OCI-LY7 (cell line): ENCODE measurements at places on chromosomes 16 and 17.

- no peak for DNase-seq
These were observed 29.2 kb downstream of the GNA13 start for GRCh38 chr17:65027305-65027704.

DNA sequence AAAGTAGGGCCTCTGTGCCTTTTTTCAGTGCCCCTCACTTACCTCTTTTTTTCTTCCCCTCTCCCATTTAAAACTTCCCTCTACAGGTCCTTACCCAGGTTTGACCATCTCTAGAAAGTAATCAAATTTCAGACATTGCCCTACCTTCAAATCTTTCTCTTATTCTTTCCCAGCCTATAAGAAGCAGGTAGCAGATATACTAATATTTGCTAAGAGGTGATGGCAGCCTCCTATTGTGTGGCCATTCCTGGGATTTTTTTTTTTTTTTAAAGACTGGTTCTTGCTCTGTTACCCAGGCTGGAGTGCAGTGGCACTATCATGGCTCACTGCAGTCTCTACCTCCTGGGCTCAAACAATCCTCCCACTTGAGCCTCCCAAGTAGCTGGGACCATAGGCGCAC lies 111.1 kb upstream of the HAS3 start:
- DNase-seq, result no peak

GRCh38 chr16:49775018-49775417 lies 80.9 kb downstream of the ZNF423 start:
- no peak for DNase-seq

- no peak for DNase-seq
These were observed 36.5 kb downstream of the TBCD start for GRCh38 chr17:82788206-82789001.

DNA sequence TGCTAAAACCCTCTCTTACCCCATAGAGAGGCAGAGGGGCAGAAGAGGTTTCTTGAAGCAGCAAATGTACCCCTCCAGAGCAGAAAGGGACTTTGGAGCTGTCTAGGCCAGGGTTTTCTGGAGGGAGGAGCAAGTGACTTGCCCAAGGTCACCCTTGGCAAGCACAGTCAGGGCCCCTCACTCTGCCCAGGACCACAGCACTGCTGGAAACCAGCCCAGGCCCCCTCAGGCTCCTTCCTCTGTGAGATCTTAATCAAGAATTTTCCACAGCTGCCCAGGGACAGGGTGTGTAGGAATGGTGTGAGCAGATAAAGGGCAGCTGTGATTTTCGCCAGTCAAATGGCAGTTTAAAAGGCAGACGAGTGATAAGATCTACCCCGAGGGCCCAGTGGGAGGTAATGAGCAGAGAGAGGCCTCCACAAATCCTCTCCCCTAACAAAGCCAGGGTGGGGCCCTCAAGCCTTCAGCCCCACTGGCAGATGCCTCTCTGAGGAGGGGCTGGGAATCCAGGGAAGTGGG lies 3.9 kb upstream of the SLC12A3 start:
- peak; percentile 29 for DNase-seq

DNA sequence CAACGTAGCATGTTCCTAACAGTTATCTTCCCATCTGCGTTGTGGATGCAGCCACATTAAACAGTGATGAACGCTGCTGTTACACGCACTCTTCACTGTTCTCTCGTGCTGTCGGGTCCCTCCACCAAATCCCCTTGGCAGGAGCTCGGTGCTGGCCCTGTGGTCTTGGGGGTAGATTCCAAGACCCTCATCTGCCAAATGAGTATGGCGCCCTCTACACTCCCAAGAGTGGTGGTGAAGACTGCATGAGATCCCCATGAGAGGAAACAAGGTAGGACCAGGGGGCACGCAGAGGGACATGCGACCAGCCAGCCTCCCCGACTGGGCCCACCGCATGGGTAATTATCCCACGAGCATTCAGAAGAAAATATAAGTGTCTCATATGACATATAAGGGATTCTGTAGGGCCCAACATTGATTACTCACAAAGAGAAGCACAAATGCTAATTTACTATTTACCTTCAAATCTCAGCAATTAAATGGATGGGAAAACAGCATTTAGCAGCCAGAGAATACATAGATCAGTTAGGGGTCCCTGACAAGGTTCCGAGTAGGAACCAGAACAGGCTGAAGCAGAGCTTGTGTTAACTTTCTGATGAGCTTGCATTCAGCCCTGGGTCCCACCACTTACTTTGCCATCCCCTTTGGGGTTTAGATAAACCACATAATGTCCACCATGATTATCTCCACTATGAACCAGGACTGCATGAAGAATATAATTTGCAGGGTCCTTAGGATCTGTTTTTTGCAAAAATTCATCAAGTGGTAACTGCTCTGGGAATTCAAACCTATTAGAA lies 23.8 kb downstream of the LITAFD start:
- DNase-seq, result no peak

DNA sequence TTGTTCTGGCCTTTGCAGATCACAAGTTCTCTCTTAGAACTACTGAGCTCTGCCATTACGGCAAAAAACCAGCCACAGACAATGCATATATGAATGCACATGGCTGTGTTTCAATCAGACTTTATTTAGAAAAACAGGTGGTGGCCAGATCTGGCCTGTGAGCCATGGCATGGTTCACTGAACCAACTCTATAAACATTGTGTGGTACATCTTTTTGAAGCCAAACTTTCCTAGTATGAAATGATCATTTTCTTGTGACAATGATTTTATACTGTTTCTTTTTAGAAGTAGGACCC lies 65.9 kb upstream of the AMZ2 start:
- peak; percentile 96 for DNase-seq

GRCh38 chr17:71208111-71208704 lies 912.6 kb upstream of the SOX9 start:
- DNase-seq, result no peak

DNA sequence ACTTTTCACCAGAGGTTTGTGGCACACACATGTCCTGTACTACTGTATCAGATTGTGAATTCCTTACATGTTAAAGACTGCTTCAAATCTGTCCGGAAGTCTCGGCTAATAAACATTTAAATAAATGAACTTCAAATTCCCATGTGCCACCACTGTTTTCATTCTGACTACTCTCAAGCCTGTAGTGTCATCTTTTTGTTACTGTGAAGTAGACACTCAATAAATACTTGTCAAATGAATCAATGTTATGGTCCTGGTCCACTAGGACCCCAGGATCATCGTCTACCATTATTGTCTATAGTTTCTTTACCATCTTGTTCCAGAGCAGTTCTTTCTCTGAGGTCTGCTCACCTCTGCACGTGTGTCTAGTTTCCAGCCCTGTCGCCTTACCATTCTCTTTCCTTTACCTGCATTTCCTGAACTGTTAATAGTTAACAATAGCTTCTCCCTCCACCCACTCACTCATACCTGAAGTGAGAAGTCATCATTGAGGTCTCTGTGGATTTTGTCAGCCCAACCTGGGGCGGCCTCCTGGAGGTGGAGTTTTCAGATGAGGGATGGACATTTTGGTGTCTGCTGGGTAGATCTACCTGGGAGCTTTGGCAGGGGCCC lies 333.0 kb downstream of the SEC14L1 start:
- DNase-seq, result no peak

GRCh38 chr16:66549284-66550131 lies at the start of gene TK2:
TSS of gene TK2 (minus strand) at chr16:66550122. CDS start at chr16:66550061, 61 bp downstream.
- DNase-seq, result peak; percentile 43

DNA sequence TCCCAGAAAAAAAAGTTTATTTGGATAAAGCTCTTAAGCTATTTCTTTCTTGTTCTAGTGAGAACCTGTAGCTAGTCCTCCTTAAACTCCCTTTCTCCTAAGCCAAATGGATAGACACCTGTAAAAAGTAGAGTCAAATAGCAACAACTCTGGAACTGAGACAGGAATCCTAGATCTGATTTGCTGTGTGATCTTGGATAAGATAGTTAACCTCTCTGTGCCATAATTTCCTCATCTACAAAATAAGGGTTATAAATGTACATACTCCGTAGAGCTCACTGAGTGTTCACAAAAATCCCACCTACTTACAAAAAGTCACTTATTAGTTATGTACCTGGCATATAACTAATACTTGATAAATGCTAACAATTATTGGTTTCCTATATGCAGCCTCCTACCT lies 270.3 kb downstream of the ABCC12 start:
- no peak for DNase-seq

DNA sequence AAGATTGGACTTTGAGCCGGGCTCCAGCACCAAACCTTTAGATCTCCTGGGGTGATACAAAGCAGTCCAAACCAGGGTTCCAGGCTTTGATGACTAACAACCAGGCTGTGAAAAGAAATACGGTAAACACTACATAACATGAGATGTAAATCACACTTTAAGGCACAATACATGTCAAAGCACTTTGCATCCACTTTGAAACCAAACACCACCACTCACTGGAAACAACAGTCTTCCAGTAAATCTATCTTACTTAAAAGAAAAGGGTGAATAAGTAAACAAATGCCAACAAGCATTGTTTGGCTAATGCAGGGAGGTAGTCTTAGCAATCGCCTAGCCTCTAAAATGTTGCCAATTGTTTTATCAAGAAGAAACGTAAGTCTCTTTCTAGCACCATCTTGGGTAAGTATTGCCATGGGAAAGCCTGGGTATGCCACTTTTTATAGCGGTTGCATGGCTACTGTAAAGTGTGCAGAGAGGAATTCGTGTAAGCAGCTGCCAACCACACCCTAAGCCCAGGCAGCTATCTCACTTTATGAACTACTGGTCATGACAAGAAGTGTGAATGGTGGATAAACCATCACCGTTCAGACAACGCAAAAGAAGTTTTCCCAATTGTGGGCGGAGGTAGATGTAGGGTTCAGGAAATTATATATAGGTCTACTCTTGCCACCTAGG lies 267.4 kb upstream of the PSMD7 start:
- no peak for DNase-seq

- no peak for DNase-seq
These were observed 18.1 kb downstream of the PIPOX start for GRCh38 chr17:29061036-29061435.

GRCh38 chr16:64950731-64951130 lies 171.1 kb downstream of the CDH11 start:
- no peak for DNase-seq

DNA sequence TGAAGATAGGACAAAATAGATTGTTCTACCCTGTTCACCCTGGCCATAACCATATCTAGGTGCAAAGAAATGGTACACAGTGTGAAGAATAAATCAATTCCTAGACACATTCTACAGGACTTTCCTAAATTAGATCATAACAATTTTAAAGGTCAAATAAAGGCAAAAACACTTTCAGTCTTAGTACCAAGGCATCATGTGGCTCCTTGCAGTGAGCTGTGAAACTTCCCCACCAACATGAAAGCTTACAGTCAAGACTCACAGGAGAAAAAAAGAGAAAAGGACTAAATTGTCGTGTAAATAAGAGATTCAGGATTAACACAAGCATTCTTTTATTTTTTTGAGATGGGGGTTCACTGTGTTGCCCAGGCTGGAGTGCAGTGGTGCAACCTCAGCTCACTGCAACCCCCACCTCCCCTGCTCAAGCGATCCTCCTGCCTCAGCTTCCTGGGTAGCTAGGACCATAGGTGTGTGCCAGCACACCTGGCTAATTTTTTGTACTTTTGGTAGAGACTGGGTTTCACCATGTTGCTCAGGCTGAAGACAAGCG lies 14.2 kb downstream of the NSMCE1 start:
- DNase-seq, result no peak

DNA sequence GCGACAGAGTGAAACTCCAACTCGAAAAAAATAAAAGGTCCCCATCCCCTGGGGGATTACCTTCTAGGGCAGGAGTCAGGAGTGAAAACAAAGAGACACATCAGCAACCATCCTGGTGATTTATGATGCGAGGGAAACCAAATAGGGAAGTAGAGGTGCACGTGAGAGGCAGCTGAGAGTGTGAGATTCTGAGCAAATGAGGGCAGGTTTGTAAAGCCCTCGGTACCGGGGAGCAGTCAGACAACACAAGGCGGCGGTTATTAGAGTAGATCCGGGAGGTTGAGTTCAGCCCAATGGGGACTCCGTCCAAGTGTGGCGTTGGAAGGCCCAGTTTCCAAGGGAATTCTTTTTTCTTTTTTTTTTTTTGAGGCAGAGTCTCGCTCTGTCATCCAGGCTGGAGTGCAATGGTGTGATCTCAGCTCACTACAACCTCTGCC lies 7.4 kb upstream of the ARMC7 start:
- DNase-seq, result peak; percentile 78

DNA sequence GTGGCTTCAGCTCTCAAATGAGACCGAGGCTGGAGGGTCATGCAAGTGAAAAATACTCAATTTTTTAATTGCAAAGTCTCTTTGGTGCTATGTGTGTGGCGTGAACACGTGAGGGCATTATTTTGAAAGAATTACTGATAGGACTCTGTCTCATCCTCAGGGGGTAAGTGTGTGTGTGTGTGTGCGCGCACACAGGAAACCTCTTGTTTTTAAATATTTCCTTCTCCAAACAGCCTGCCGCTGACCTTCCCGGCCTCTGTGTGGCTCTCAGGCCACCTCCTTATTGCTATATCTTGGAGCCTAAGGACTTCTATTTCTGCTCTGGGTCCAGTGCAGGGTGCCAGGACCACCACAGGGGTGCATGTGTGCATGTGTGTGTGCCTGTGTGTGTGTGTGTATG lies 99.7 kb downstream of the CMIP start:
- no peak for DNase-seq

DNA sequence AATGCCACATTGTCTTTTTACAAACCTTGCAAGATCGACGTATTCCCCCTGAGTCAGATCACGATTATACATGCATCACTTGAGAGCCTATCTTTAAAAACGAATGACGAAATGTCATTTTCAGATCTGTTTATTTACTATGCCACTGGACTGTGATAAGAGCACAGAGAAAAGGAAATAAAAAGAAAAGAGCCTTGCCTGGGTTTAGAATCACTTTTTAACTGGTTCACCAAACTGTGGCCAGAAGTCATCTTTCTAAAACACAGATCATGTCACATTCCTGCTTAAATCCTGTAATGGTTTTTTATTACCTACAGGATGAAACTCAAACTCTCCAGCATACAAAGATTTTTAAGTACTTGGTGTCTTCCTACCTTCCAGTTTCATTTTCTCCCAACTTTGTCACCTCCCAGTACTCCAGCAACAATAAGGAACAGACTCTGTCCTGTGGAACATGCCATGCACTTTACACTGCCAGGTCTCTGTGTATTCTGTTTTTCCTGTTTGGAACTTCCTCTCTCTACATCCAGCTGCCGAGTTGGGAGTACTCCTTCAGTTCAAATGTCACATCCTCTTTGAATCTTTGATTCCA lies 91.5 kb downstream of the SNX11 start:
- no peak for DNase-seq
